NCI-H187 treated with DMSO at 0.1 percent for 48 hours (cell line): ENCODE measurements at places on chromosomes 2 and 18.
A peak's percentile ranks its signal among the peaks of the same experiment; 100 is the strongest.

DNA sequence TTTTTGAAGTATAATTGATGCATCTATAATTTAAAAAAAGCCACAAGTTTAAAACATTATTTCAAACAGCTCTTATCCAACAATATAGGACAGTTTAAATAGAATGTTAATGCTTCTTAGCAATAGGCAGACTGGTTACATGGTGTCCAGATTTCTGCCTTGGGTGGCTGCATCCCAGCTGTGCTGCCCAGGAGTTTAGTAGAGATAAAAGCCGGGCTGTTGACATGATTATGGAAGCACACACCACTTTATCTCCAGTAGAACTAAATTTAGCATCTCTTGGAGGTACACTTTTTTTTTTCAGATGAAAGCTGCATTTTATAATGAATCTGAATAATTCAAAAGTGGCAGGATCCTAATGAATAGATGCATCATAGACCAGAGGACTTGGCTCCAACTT is 309.7 kb downstream of the PLCL1 start:
- DNase-seq = no peak

DNA sequence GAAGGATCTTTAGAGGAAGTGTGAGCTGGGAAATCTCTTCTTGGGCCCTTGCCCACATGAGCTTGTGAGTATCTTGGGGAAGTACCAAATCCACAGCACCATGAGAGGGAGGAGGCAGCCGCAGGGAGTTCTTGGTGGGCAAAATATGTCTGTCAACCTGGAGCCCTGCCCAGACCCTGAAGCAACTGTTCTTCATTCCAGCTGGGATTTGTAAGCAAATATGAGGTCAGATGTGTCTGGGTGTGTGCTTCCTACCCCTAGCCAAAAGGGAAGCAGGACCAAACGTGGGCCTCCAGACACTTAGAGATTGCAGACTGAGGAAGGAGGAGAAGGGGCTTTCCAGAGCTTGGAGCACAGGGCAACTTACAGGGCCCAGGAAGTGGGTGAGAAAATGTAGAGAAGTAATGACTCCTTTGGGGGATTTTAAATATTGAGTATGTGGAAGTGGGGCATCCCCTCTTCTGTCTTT is 41.9 kb downstream of the TMEM247 start:
- no peak for DNase-seq

DNA sequence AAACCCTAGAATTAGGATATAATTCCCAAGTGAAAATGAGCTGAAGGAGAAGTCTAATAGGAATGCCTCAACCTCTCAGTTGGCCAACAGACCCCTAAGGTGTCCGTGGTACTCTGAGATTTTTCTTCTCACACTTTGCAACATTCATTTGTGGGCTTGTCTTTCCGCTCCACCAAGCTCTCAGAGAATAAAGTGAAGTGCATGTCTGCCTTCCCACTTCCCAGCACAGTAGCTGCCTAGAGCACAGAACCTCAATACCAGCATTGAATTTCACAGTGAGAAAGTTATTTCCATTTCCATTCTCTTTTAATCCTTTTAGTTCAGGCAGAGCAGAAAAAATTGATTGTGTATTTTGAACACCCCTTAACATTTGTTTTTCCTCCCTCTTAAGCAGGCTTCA is 451.8 kb downstream of the TGIF1 start:
- DNase-seq = no peak

DNA sequence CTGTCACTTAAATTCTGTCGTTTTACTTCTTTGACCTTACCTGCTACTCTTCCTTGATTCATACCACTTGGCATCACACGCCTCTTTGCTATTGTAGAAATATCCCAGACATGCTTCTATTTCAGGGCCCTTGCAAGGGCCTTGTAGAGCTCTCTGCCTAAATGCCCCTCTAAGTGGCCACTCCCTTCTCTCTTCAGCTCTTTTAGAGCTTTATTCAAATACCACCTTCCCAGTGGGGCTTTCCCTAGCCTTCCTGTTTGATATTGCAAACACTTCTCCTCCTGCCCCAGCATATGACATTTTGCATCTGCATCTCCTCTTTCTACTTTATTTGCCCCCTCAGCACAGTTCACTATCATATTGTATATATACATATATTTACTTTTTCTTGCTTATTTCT is 54.0 kb downstream of the PELI1 start:
- DNase-seq = peak; percentile 99
